ENCODE measurements at places on chromosomes 16 and 17.

DNA sequence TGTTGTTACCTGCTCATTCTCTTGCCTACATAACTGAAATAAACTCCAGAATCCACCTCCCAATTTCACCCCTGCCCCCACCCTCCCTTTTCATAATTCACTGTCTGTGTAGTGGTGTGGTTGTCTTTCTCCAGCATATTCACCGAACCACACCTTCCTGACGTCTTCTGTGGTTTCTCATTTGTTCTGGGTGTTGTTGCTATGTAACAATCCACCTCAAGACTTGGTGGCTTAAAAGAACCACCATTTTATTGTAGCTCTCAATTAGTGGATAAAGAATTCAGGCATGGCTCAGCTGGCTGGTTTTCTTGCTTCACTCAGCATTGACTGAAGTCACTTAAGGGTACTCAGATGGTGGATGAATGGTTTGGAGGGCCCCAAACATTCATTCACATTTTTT lies 229.8 kb downstream of the MAF start:
- no peak for DNase-seq

- no peak for DNase-seq
Measured at GRCh38 chr17:77200711-77201110, 59.9 kb downstream of the SEC14L1 start.

DNA sequence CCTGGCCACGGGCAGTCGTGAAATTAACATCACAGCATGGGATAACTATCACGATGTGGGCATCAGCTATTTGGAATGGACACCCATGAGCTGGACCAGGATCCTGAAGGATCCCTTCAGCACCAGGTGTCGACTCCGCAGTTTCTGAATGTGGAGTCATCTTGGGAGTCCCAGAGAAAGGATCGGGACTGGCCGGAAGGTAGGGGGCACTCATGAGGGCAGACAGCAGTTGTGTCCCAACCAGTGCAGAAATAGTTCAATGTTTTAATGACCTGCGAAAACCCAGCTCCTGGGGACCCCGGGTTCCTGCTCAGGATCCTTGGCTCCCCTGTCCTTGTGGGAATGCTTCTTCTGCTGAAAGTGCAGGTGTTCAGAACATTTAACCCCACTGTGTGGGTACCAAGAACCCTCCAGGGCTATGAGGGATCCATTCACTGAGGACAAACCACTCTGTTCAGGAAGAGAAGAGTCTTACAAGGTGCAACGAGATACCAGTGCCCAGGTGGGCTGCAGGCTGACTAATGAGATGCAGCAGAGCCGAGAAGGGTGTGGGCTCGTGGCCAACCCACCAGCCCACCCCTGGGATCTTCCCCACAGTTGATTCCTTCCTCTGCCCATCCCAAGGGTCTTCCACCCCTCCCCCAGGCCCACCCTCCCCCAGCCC lies 154.8 kb downstream of the SALL1 start:
- no peak for DNase-seq

DNA sequence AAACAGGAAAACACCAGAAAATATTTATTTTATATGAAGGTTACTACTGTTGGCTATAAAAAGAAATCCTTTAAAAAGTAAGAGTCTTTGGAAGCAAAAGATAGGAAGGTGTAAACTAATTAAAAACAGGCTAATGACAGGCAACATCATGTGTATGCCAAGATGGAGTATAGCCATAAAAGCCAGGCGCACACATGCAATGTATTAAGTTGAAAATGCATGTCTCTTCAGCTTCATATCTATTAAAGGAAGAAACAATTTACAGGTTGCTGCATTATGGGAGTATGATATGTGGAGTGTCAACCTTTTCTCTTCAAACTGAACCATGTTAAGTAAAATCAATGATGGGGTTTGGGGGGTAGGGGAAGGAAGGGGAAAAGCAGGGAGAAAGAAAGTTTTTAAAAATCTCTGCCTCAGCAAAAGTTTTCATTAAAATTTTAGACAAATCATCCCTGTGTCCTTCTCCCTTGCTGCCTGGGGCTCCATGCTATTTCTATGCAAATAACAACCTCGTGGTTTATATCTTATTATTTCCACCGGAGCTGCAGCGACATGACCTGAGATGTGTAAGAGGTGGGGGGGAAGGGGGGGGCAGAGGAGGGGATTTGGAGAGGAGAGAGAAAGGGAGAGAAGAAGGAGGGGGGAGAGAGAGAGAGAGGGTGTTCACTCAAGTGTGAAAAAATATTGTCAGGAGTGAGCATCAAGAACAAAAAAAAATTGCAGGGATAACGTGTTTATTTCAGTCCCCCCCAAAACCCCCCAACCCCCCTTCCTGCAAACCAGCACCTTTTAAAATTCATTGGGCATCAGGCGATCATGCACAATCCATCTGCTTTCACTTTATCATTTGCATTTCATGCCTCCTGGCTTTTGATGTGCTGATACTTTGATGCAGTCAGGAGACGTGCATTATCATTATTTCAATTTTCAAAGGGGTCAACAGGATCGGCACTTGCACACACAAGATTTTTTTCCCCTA lies 197.6 kb downstream of the AATF start:
- DNase-seq = no peak

DNA sequence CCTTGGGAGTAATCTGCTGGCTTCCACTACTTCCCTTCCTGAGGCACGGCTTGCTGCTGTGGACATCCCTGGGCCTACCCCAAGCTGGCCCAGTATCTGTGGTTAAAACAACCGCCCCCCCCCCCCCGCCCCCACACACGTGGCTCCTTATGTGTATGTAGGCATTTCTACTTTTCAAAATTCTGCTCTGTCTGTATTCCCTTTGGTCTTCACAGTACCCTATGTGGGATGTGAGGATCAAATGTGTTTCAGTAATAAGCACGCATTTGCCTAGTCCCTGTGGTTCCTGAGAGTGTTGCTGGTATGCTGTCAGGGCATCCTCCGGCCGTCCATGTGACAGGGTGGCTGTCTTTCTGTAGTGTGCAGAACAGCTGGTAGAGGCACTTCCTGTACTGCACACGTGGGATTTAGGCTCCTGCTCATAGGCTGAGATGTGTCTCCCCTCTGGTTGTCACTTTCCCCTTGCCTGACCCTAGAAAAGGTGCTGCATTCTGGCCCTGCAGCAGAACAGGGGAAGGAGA lies 2.2 kb downstream of the NT5M start:
- DNase-seq = no peak

GRCh38 chr17:50359005-50359699 lies 13.2 kb downstream of the XYLT2 start:
- no peak for DNase-seq

DNA sequence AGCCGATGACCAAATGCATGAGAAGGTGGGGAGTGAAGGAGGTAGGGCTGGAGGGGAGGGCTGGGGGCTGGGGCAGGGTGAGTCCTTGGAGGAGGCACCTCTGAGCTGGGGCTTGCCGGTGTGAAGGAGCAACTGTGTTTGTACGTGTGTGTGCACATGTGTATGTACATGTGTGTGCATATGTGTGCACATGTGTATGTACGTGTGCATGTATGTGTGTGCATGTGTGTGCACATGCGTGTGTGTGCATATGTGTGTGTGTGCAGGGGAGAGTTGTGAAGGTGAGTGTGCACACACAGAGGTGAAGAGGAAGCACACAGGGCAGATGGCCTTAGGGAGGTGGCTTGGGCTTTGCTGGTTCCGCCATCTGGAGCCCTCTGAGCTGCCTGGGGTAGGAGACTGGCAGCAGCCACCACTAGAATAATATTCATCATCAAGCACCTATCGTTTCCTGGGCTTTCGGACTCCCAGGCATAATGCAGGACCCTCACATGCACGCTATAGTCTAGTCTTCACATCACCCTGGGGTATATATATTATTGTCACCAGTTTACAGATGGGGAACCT lies 120.9 kb upstream of the CDC42EP4 start:
- DNase-seq = no peak

- DNase-seq = peak; percentile 37
Measured at GRCh38 chr16:87765473-87765775, 362 bp downstream of the KLHDC4 start.
